ENCODE measurements at places on chromosomes 6 and 20.
A peak's percentile ranks its signal among the peaks of the same experiment; 100 is the strongest.

DNA sequence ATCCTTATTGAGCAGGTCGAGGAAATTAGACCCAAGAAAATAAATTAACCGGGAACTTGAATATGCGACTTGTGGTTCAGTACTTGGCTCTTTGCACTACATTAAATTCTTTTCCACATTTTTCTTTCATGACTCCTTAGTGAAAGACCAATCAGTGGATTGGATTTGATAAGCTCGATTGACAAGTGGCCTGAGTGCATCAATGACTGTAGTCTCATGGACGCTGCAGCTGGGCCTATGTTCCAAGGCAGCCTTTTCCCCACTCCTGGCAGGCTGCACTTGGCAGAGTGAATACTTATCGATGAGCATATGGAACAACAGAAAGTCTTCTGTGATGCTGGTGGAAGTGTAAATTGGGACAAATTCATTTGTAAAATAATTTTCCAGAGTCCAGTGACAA is 210.8 kb upstream of the EXOC2 start:
- DNase-seq = no peak

- DNase-seq = no peak
Observed at GRCh38 chr6:159716247-159717096, 10.8 kb upstream of the WTAP start.

DNA sequence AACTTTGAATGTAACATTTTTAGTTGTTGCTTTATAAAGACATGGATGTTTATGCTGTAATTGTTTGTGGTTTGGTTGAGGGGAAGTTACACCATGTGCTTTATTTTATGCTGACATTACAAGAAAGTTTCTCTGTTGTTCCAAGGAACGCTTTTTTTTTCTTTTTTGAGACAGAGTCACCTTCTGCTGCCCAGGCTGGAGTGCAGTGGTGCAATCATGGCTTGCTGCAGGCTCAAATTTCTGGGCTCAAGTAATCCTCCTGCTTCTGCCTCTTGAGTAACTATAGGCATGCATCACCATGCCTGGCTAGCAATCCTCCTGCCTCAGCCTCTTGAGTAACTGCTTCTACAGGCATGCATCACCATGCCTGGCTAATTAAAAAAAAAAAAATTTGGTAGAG is 21.0 kb upstream of the IFNGR1 start:
- no peak for DNase-seq

DNA sequence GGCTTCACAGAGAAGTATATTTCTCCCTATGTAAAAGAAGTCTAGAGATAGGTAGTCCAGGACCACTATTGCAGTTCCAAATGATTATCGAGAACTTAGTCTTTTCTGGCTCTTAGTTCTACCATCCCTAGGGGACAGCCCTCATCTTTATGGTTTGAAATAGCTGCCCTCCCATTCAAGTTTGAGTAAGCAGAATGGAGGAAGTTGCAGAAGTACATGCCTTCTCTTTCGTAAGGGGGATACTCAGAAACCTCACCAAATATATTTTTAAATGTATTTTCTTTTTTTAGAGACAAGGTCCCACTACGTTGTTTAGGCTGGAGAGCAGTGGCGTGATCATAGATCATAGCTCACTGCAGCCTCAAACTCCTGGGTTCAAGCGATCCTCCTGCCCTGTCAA is 236.8 kb upstream of the RREB1 start:
- no peak for DNase-seq

GRCh38 chr6:3428700-3429099 is 28.1 kb downstream of the SLC22A23 start:
- no peak for DNase-seq

- no peak for DNase-seq
Observed at GRCh38 chr6:23454080-23454976, 671.7 kb upstream of the NRSN1 start.

- DNase-seq = peak; percentile 82
Observed at GRCh38 chr6:163707387-163708355, 293.2 kb downstream of the QKI start.

DNA sequence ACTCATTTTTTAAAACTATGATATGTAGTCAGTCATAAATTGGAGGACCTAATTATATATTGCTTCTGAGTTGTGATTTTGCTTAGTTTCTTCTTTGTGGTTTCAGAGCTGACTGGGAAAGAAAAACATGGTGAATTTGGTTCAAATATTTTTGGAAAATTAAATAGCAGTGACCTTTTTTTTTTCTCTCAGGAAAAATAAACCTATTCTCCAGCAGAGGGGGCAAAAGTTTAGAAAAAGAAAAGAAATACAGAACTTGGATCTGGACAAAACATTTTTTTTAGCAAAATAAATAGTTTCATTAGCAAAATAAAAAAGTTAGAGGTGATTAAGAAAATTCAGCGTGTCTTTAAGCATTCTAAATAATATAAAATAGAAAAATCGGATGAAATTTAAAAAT is 10.2 kb downstream of the COL10A1 start:
- DNase-seq = no peak

DNA sequence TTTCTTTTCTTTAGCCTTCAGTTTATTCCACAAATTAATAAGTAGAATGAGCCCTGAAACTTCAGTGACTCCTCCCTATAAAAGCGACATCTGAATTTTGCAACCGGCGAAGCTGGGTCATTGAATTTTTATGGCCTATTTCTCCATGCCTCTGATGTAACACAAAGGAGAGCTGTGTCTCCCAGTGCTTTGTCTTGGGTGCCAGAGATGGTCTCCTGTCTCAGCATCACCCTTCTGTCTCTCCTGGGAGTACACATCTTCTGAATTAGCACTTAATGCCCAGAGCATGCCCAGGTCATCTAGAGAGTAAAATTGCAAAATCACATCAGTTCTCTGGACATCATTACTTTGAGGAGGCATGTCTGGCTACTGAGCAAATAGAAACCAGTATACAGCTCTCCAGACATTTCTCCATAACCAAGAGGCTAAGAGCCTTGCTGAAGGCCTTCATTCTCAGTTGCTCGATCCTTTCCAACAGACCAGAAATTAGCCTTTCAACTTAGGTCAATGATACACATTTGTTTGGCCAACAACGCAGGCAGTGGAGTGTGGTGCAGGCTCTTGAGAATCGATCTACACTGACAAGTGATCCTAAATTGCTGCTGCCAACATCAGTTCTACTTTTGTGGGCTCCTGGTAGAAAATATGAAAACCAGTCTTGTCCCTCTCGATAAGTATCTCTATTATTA is 176.0 kb upstream of the FOXQ1 start:
- no peak for DNase-seq

GRCh38 chr6:125300992-125301434 is 754 bp downstream of the HDDC2 start:
- no peak for DNase-seq

GRCh38 chr20:51140671-51141070 is 117.8 kb upstream of the KCNG1 start:
- DNase-seq = no peak
